ENCODE measurements at places on chromosomes 1 and 21.

DNA sequence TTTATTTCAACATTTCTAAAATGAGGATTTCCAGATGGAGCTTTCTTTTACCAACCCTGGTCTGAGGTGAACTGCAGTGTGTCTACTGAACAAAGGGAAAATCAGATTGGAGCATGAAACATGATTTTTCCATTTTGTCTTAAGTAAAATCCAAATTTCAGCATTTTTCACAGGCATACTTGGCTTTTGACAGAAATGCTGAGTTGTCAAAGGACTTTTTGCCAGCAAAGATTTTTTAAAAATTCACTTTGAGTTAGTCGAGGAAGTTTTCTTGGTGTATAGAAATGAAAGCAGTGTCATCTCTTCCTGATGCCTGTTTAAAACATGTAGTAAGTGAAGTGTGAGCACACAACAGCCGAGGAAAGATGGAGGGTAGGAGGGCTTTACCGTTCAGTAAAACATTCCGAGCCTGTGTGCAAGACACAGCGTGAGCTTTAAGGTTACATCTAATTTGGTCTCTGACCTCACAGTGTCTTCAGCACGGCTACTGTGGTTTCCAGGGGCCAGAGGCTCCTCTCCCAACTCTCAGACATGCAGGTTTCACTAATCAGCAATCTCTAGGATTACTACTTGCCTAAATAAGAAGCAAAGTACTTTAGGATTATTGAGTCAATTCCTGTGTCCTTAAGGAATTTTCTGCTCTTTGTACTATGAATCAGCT, 45.9 kb downstream of the SAMD13 start:
- DNase-seq = no peak

GRCh38 chr1:235835226-235835625, 31.5 kb downstream of the LYST start:
- DNase-seq = no peak

DNA sequence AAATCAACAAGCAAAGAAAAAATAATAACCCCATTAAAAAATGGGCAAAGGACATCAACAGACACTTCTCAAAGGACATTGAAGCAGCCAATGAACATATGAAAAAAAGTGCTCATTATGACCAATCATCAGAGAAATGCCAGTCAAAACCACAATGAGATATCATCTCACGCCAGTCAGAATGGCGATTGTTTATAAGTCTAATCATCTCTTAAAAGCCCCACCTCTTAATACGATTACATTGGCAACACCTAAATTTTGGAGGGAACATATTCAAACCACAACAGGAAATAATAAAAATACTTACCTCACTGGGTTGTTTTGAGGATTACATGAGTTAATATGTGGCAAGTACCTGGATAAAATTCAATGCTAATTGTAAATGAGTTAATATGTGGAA, 57.1 kb upstream of the PLPPR4 start:
- no peak for DNase-seq

- no peak for DNase-seq
These were observed 26.4 kb upstream of the DARS2 start for GRCh38 chr1:173798078-173798477.

GRCh38 chr21:33831962-33832659, 83.5 kb downstream of the ATP5PO start:
- DNase-seq = no peak

- no peak for DNase-seq
These were observed 124.2 kb downstream of the RUNX1 start for GRCh38 chr21:34924771-34925419.

- DNase-seq = no peak
These were observed 19.7 kb upstream of the TLCD4 start for GRCh38 chr1:95097426-95097825.

- no peak for DNase-seq
These were observed 15.9 kb downstream of the SHISA4 start for GRCh38 chr1:201904579-201904978.

GRCh38 chr1:26351590-26352337, 2.2 kb downstream of the CRYBG2 start:
- no peak for DNase-seq

DNA sequence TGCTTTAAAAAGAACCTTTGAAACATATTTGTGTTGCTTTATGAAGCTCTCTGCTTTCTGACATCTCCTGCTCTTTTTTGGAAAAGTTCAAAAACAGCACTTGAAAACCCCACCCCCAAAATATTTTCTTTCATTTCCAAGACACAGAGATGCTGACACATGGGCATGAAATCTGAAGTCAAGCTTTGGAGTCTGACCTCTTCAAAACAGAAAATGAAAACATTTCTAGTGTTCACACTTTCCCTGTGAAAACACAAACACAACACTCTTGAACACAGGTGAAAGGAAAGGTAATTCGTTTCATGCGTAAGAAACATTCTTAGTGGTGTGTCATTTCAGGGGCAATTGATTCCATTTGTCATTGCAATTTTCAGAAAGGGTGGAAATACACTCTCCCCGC, 10.8 kb downstream of the NGF start:
- DNase-seq = no peak

DNA sequence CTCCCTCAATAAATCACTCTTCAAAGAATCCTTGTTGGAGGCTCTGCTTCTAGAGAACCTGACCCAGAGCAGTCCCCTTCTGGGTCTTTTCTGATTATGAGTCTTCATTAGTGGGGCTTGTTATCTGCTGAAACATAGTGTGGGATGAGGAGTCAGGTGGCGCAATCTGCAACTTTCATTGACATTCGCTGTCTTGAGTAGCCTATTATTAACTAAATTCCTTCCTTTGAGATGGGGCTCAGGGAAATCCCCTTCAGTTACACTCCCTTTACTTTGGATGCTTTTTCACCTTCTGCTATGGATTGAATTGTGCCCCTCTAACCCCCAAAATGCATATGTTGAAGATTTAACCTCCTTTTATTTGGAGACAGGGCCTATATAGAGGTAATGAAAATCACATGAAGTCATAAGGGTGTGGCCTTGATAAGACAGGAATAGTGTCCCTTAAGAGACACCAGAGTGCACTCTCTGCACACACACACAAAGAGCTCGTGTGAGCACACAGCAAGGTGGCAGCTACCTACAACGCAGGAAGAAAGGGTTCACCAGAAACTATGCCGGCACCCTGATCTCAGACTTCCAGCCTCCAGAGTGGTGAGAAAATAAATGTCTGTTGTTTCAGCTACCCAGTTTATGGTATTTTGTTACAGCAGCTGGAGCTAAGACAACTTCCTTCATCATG, 19.5 kb downstream of the DIO1 start:
- DNase-seq = no peak

DNA sequence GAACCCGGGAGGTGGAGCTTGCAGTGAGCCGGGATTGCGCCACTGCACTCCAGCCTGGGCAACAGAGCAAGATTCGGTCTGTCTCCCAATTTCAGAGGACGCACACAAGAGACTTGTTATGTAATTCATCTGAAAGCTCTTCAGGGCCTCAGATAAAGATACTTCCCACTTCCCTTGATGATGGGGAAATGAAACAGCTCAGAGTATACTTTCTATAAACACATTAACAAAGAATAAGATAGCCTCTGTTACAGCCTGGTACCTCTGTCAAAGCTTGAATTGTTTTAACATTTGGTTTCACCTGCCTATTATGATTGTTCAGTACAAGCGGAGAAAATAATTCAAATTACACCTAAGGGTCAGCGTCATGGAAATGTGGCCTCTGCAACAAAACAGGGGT, 622.9 kb upstream of the ADGRL4 start:
- no peak for DNase-seq

- no peak for DNase-seq
These were observed 49.8 kb upstream of the MROH9 start for GRCh38 chr1:170885551-170885950.

DNA sequence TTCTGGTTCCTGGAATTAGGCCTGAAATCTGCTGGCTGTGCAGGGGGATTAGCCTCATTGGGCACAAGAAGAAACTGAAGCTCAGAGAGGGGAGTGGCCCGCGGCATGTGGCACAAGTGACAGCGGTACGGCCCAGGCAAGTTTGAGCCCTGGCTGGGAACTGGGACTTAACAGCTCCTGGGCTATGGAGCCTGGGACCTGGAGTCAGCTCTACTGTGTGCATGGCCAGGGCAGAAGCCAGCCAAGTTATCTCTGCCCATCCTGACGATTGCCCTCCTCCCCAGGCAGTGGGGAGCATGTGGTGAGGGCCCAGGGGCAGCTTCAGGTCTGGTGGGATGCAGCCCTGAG, 61.3 kb downstream of the ALPL start:
- no peak for DNase-seq

- no peak for DNase-seq
These were observed 157.8 kb downstream of the VPS13D start for GRCh38 chr1:12387641-12388040.

Data from activated CD8-positive, alpha-beta memory T cell treated with anti-CD3 and anti-CD28 coated beads for 1 hour (primary cell).